ENCODE measurements at places on chromosomes 6 and 20.

GRCh38 chr20:35359335-35359950 lies 52.3 kb downstream of the UQCC1 start:
- no peak for DNase-seq

GRCh38 chr6:348860-349396 lies 42.6 kb upstream of the IRF4 start:
- DNase-seq: no peak

DNA sequence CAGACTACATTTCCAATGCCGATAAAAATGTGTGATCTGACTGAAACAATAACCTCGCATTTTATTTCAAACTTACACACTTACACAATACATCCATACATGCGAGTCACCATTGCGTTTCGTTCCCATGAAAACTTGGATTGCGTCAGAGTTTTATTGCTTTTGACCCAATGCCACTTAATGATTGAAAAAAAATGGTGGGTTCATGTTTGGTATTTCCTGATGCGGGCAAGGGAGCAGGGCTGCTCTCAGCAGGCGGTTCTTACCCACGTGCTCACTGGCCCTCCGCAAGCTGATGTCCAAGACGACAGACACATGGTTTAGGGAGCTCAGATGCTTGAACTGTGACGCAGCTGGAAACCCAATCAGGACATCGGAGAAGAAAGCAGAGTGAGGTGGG lies 281.0 kb upstream of the SULF2 start:
- DNase-seq: no peak

DNA sequence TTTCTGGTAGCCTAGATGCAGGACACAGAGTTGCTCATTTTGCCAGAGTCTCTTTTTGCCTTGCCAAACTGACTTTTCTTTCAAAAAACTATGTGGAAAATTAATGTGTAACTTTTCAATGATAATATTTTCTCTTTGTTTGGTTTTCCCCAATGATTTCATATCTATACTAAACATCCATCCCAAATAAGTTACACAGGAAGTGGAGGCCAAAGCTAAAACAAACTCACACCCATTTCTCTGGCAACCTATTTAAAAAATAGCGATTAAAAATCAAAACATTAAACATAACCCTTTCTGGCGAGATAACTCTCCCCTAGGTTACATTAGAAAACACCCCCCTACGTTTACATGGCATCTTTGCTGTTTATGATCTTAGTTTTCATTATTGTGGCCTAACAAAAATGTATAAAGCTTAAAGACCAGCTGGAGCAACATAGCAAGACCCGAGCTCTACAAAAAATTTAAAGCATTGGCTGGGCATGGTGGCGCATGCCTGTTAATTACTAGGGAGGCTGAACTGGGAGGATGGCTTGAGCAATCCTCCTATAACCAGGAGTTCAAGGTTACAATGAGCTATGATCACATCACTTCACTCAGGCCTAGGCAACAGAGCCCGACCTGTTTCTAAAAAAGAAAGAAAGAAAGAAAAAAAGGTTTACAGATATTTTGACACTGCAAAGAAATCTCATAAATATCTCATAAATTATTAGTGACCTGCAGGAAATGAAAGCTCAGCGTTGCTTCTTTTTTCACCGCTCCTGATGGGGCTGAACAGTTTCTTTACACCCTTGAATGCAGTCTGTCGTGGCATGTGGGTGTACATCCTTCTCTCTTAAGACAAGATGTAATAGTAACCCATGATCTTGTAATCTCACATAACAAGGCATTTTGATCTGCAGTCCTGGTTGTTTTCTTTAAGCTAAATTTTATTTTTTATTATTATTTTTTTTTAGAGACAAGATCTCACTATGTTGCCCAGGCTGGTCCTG lies 32.8 kb upstream of the CEP85L start:
- no peak for DNase-seq

GRCh38 chr6:148269386-148269785 lies 73.3 kb upstream of the SASH1 start:
- no peak for DNase-seq

DNA sequence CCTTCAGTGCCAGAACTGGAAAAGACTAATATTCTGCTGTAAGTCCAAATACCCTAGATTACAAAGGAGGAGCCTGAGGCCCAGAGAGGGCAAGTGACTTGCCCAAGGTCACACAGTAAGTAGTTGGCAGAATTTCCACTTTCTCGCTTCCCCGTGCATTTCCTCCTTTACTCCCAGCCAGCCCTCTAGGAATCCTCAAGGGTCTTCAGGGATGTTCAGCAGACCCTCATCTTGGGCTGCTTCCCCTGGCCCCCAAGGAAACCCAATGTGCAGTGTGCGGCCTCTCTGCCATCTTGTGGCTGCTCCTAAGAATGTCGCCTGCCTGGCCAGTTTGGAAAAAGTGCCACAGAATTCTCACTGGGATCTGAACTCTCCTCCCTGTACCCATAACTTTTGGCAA lies 217.7 kb upstream of the LRFN2 start:
- no peak for DNase-seq

- no peak for DNase-seq
These were observed 82.1 kb downstream of the SLC23A2 start for GRCh38 chr20:4919047-4919704.

- DNase-seq: no peak
These were observed 34.9 kb upstream of the DST start for GRCh38 chr6:56677559-56677958.

DNA sequence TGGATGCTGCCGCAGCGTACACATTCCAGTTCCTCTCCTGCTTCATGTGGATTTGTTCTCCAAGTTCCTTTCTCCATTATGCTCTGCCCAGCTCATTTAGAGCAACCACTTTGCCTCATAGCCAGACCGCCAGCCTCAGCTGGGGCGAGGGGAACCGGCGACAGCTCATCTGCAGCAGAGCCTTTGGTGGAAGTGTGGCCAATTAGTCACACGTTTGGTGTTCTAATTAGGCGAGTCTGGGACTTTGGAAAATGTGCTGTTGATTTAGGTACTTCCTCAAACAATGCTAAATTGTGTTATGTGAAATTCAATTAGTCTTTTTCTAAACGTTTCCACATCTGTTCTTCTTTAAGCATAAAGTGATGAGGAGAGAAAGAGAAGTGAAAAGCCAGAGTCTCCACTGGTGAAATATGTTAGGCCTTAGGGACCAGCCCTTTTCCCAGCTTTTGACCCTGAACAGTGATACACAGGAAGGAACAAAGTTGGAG lies 217.9 kb downstream of the TBX18 start:
- DNase-seq: no peak

DNA sequence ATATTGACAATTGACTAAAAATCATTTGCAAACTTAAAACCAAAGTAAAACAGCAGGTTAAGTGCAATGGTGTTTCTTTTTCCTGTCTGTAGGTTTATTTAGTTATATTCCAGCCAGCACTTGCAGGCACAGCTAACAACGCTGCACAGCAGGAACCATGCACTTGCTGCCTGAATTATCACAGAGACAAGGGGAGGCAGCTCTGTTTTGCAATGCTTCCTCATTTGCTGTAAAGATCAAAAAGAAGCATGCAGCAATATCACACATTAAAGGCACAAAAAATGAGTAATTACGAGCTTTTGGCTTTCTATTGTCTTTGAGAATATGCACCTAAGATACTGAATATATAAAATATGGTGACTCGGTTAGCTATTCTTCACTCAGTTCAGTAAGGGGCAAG lies 241.9 kb downstream of the EPHA7 start:
- no peak for DNase-seq

- DNase-seq: no peak
These were observed 38.4 kb downstream of the RREB1 start for GRCh38 chr6:7145885-7146828.

- no peak for DNase-seq
These were observed 18.1 kb upstream of the SIRPA start for GRCh38 chr20:1876975-1877608.

DNA sequence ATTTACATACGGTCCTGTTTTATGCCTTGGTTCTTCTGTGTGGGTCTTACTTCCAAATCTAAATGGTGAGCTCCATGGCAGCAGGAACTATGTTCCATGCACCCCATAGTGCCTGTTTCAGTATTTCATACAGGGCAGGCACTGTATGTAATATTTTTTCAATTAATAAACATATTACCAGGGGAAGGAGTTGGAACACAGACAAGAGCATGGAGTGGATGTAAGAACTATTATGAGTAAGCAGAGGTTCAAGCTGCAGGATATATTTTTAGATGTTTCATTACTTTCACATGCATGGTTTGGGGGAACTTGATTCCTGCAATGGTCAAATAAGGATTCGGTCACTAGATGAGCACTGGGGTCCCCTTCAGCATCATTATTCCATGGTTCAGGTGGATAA lies 108.3 kb downstream of the KIF13A start:
- no peak for DNase-seq

GRCh38 chr20:20552076-20552475 lies 160.4 kb downstream of the RALGAPA2 start:
- no peak for DNase-seq

DNA sequence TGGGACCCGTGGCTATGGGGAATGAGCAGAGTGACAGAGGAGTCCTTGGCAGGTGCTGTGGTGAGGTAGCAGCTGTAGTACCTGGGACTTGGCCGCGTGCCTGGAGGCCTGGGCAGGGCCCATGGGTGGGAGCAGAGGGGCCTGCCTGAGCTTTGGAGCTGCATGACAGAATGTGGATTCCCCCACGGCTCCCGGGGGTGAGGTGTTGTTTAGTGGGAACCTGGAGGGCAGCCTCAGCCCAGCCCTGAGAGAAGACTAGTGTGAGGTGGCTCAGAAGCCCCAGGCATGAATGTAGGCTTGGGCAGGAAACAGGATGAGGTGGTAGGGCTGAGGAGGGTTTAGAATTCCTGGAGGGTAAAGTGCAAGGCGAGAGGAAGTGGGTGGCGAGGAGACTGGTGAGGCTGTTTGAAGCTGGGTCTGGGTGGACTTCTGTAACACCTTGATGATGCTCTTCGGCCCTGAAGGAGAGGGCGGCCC lies 86.5 kb upstream of the SCP2D1 start:
- DNase-seq: no peak

GRCh38 chr6:80223743-80224212 lies 117.3 kb downstream of the BCKDHB start:
- no peak for DNase-seq

GRCh38 chr6:157232161-157232895 lies 91.0 kb downstream of the TMEM242 start:
- DNase-seq: no peak

GRCh38 chr6:139839506-139840156 lies 465.2 kb upstream of the CITED2 start:
- no peak for DNase-seq

DNA sequence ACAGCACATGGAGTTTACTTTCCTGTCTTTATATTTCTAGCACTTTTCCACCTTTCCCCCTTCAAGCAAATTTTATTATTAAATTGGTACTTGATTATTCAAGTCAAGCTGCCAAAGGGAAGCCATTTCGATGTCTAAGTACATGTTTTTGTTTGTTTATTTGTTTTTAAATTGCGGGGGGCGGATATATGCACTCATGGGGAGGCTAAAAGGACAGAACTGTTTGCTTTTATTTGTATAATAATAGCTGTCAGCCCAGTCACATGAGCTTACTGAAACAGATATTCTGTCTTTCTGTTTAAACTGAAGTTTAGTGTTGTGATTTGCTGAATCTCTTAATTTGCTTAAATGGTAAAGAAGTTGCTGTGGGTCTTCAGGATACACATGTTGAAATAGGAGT lies 49.6 kb upstream of the PLCG1 start:
- no peak for DNase-seq

- no peak for DNase-seq
These were observed 212.3 kb upstream of the PRDM1 start for GRCh38 chr6:105873799-105874198.

GRCh38 chr6:18931086-18931485 lies 543.9 kb downstream of the RNF144B start:
- no peak for DNase-seq

DNA sequence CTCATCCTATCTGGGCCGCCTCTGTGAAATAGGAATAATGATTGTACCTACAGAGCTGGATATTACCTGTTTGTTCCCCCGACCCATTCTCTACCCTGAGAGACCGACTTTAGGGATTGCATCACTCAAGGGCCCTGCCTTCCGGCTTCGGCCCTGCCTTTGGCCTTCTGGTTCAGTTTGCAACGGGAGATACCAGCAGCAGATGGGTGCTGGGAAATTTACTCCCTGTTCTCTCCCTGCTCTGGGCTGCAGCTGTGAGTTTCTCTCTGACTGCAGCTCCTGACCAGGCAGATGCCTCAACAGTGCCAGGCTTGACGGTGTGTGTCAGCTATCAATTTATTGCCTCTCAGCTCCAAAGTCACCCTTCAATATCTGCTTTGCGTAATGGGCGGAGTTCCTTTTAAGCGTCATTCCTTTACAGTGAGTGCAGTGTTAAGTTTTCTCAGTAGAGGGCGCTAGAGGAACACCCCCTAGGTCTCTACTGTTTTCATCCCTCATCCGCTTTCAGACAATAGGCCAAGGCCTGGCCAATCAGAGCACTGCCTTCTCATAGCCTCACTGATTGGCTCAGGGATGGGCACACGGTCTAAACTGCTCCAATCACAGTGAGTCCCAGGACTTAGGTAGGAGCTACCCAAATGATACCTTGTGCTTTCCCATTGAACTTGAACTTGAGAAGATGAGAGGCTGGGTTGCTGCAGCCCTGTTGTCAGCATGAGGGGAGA lies 30.0 kb downstream of the KCNG1 start:
- DNase-seq: no peak

- no peak for DNase-seq
These were observed 122.4 kb downstream of the PTPRK start for GRCh38 chr6:128397996-128398395.

- no peak for DNase-seq
These were observed 4.7 kb downstream of the ECT2L start for GRCh38 chr6:138800377-138801150.

- no peak for DNase-seq
These were observed 290.2 kb downstream of the SOX4 start for GRCh38 chr6:21883595-21884328.

DNA sequence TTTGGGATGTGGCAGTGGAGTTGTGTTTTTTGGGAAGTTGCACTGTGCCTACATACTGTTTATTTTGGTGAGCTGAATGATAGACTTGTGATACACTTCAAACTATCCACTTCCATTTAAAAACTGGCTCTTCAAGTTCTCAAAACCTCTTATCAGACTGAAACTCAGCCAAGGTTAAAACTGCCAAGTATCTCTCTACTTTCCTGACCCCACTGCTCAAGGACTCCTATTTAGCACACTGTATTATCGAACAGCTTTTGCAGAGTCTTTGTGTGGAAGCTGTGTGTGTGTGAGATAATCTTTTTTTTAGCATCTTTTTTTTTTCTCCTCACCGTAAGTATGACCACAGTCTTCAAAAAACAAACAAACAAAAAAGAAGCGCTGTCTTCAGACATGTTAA lies 21.1 kb downstream of the STX11 start:
- DNase-seq: no peak
